Gastrocnemius medialis (tissue), 4 donors: ENCODE measurements at places on chromosomes 2 and 18. TPM values are rescaled to one million over a fixed set of nuclear protein-coding genes. Genes with fewer than 3 reads are reported as not detected.

The SCN2A gene
- not detected for total RNA-seq

The LRRC30 gene
- 6.2 TPM for total RNA-seq

The ZBTB7C gene
- 0.82 TPM for total RNA-seq

The LANCL1 gene
- total RNA-seq, result 19.7 TPM

The HS6ST1 gene
- total RNA-seq, result 44.6 TPM

The GCG gene
- not detected for total RNA-seq

The TPRKB gene
- total RNA-seq, result 58.3 TPM

GRCh38 chr2:230471074-230471473 is 55.1 kb downstream of the SP100 start:
- DNase-seq, result no peak
- no peak overlapping the region for H3K4me3 ChIP-seq
- no peaks in the 10 kb centered on the region for H3K27me3 ChIP-seq

GRCh38 chr2:99158599-99158998 is 3.8 kb downstream of the LIPT1 start:
- no peak for DNase-seq
- peaks cover 16% of the 10 kb centered on the region for H3K4me1 ChIP-seq
- H3K36me3 ChIP-seq, result peaks cover 14% of the 10 kb centered on the region
- H3K4me3 ChIP-seq, result no peak overlapping the region
- no peaks in the 10 kb centered on the region for H3K27me3 ChIP-seq
- no peak overlapping the region for H3K27ac ChIP-seq

DNA sequence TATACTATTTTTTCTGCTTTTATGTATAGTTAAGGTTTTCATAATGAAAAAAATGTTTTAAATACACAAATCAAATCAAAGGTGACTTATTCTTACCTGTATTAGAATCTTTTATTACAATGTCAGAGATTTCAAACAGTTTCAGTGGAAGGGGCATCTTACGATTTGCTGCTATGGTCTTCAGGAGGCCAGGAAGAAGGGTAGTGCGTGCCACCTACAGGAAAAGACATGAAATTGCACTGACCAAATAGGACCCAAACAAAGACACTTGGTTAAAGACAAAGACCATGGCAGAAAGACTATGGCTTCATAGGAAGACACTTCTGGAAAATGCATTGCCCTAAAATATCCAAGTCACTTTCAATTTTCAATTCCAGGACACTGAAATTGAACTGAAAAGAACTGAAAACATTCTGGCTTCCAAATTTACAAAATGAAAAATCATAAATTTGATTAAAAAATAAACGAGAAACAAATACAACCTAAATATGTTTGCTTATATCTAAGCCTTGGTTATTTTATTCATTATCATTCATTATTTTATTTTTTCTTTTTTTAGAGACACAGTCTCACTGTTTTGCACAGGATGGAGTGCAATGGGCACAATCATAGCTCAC is 42.1 kb downstream of the FARSB start:
- no peak for DNase-seq
- H3K27ac ChIP-seq, result no peak overlapping the region
- H3K27me3 ChIP-seq, result no peaks in the 10 kb centered on the region
- H3K36me3 ChIP-seq, result peaks cover 2% of the 10 kb centered on the region
- H3K4me3 ChIP-seq, result no peak overlapping the region

DNA sequence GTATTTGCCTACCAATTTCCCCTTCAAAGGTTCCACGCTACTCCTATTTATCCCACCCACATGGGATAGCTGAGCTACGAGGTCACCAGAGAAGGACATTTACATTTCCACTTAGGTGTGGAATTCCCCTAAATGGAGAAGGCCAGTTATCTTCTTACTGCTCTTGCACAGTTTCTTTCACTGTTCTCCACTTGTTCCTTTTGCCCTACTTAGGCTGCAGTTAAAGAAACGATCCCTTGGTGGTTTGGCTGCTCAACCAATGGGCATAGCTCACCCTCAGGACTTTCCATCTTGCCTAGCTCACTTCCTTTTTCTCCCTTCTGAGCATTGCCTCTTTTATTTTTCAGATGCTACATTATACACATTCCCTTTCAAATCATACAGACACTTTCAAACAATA is 11.2 kb upstream of the NABP1 start:
- no peaks in the 10 kb centered on the region for H3K36me3 ChIP-seq
- no peak for DNase-seq
- H3K4me3 ChIP-seq, result no peak overlapping the region
- H3K27ac ChIP-seq, result no peak overlapping the region

- no peak overlapping the region for H3K27ac ChIP-seq
- no peak overlapping the region for H3K4me3 ChIP-seq
- no peaks in the 10 kb centered on the region for H3K4me1 ChIP-seq
- H3K27me3 ChIP-seq, result no peaks in the 10 kb centered on the region
- H3K36me3 ChIP-seq, result no peaks in the 10 kb centered on the region
- DNase-seq, result no peak
Measured at GRCh38 chr18:33113416-33113815, 327.1 kb downstream of the CCDC178 start.

GRCh38 chr2:27051902-27052645 is 606 bp downstream of the AGBL5 start:
- peaks cover 11% of the 10 kb centered on the region for H3K4me1 ChIP-seq
- no peak for DNase-seq
- no peaks in the 10 kb centered on the region for H3K27me3 ChIP-seq
- peak overlapping the region; percentile 78 for H3K4me3 ChIP-seq

DNA sequence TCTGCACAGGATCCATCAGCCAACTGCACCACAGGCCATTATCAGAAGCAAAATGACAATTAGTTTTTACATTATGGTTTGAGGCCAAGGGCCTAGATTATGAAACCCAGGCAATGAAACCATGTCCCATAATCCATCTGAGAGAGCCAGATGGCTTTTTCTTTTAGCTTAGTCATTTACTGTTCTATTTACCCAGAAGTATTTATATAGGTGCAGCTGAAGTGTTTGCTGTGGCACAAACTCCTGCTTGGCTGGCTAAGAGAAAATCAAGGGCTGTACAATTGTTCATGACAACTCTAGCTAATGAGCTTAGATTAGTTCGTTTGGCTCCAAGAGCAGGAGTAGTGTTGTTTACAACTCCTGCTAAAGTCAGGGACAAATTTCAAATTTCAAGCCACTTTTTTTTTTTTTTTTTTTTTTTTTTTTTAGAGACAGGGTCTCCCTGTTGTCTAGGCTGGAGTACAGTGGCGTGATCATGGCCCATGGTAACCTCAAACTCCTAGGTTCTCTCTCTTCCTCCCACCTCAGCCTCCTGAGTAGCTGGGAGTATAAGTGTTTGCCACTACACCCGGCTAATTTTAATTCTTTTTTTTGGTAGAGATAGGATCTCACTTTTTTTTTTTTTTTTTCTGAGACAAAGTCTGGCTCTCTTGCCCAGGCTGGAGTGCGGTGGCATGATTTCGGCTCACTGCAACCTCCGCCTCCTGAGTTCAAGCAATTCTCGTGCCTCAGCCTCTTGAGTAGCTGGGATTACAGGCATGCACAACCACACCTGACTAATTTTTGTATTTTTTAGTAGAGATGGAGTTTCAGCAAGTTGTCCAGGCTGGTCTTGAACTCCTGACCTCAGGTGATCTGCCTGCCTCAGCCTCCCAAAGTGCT is 18.4 kb upstream of the REV1 start:
- H3K27ac ChIP-seq, result no peak overlapping the region
- no peaks in the 10 kb centered on the region for H3K36me3 ChIP-seq
- H3K4me3 ChIP-seq, result no peak overlapping the region

DNA sequence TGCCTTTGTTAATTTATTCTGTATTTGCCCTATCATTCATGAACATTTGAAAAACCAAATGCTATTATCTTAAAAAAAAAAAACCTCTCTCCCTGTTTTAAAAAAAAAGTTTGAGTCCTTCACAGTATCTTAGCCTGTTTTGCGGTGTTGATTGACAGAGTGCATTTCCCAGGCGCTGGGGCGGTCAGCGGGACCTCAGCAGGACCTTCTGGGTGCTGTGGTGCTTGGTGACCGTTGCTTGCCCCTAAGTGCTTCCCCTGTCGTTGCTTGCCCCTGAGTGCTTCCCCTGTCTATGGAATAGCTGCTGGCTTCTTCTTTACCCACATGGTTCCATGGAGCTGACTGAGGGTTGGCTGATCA is 12.1 kb downstream of the ATP6V1C2 start:
- H3K27ac ChIP-seq, result no peak overlapping the region
- no peaks in the 10 kb centered on the region for H3K36me3 ChIP-seq
- DNase-seq, result no peak
- H3K27me3 ChIP-seq, result no peaks in the 10 kb centered on the region
- H3K4me1 ChIP-seq, result no peaks in the 10 kb centered on the region
- H3K4me3 ChIP-seq, result no peak overlapping the region

DNA sequence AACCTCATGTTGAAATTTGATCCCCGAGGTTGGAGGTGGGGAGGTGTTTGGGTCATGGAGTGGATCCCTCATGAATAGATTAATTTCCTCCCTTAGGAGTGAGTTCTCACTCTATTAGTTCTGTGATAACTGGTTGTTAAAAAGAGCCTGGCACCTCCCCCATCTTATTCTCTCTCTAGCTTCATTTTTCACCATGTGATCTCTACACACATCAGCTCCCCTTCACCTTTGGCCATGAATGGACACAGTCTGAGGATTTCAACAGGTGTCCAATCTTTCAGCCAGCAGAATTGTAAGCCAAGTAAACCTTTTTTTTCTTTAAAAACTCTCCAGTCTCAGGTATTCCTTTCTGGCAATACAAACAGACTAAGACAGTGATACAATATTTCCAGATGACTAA is 602.0 kb upstream of the FAM98A start:
- H3K4me1 ChIP-seq, result no peaks in the 10 kb centered on the region
- no peak overlapping the region for H3K4me3 ChIP-seq
- no peak overlapping the region for H3K27ac ChIP-seq
- H3K36me3 ChIP-seq, result no peaks in the 10 kb centered on the region

DNA sequence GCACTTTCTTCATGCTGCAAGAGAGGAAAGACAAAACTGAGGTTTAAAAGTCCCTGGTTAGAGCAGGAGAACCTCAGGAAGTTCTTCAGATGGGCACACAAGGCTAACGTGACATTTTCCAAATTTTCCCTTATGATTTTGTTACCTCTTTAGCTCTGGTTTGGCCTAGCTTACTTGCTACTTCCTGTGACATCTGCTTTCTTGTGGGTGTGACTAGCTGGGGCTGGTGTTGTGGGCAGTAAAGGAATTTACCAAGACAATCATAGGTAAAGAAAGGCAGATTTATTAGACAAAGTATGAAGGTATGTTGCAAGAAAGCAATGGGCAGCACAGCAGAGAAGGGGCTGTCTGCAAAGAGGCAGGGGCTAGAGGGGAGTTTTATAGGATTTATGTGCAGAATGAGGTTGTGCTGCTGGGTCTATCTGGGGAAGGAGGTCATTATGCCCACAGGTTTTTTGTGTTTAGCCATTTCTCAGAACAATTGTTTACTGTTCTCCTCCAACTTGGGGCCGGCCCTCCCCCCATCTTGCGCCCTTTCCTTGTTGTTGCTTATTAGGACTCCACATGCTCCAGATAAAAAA is 6.7 kb upstream of the TNP1 start:
- no peaks in the 10 kb centered on the region for H3K27me3 ChIP-seq
- H3K36me3 ChIP-seq, result no peaks in the 10 kb centered on the region
- H3K4me1 ChIP-seq, result no peaks in the 10 kb centered on the region
- no peak overlapping the region for H3K4me3 ChIP-seq

DNA sequence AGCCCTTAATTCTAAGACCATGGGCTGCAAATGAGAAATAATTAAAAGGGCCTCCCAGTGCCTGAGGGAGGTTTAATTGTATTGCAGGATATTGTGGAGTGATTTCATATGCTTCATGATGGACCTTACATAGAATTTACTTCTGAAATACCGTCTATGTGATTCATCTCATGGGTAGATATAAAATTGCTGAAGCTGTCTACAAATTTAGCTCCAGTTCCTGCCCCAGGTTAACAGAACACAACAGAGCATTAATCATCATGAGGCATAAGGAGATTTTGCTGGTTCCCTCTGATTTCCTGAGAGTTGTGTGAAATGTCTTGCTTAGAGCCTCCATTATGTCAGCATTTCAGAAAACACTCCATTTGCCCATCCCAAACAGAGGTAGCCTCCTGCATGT is 770 bp downstream of the UPP2 start:
- no peaks in the 10 kb centered on the region for H3K27me3 ChIP-seq
- H3K36me3 ChIP-seq, result no peaks in the 10 kb centered on the region
- no peak for DNase-seq
- H3K27ac ChIP-seq, result no peak overlapping the region
- H3K4me3 ChIP-seq, result no peak overlapping the region

GRCh38 chr2:86622519-86623042 is 1.1 kb downstream of the RNF103 start:
- peak overlapping the region; percentile 96 for H3K27ac ChIP-seq
- peak; percentile 44 for DNase-seq
- H3K27me3 ChIP-seq, result no peaks in the 10 kb centered on the region

- H3K4me3 ChIP-seq, result no peak overlapping the region
Measured at GRCh38 chr2:180124273-180125139, 117.4 kb upstream of the CWC22 start.

GRCh38 chr2:236714080-236714479 is 144.5 kb downstream of the ACKR3 start:
- H3K27me3 ChIP-seq, result no peaks in the 10 kb centered on the region
- no peaks in the 10 kb centered on the region for H3K36me3 ChIP-seq
- no peak overlapping the region for H3K27ac ChIP-seq
- H3K4me1 ChIP-seq, result peaks cover 13% of the 10 kb centered on the region
- DNase-seq, result no peak

- DNase-seq, result peak; percentile 42
- peaks cover 4% of the 10 kb centered on the region for H3K4me1 ChIP-seq
- no peak overlapping the region for H3K27ac ChIP-seq
Measured at GRCh38 chr2:239769554-239770245, 255.4 kb downstream of the NDUFA10 start.

DNA sequence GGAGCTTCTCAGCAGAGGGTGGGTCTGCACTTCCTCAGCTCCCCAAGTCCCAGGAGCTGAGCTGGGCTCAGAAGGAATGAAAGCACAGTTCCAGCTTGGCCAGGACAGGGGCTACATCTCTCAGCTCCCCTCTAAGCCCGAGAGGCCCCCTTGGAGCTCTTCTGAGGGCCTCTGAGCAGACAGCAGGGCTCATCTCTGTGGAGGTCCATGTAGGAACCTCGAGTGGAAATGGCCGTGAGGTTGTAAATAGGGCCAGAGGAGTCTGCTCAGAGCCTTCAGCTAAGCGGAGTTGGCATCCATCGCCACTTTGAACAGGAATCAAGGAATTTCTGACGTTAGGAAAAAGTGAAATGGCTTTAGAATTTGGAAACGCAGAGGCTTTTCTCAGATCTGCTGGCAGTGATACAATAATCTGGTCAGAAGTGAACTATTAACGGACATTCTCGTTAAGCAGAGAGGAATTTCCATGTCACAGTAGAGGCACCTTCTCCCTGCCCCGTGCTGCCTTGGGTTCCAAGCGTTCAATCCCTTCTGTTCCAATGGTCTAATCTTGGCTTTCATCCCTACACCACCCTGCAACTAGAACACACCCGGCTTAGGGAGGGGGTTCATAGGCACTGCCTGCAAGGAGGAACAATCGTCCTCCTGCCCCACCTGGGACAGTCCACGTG is 213.9 kb downstream of the NDUFA10 start:
- no peak overlapping the region for H3K27ac ChIP-seq
- H3K4me1 ChIP-seq, result no peaks in the 10 kb centered on the region
- DNase-seq, result peak; percentile 1
- H3K36me3 ChIP-seq, result no peaks in the 10 kb centered on the region
- no peak overlapping the region for H3K4me3 ChIP-seq

GRCh38 chr2:233354500-233354924 is 218 bp downstream of the DGKD start:
- peaks cover 15% of the 10 kb centered on the region for H3K4me1 ChIP-seq
- no peak for DNase-seq
- H3K27ac ChIP-seq, result no peak overlapping the region
- H3K4me3 ChIP-seq, result peak overlapping the region; percentile 56

- H3K36me3 ChIP-seq, result no peaks in the 10 kb centered on the region
- H3K4me1 ChIP-seq, result no peaks in the 10 kb centered on the region
- no peak overlapping the region for H3K4me3 ChIP-seq
- DNase-seq, result no peak
- H3K27ac ChIP-seq, result no peak overlapping the region
Measured at GRCh38 chr2:143262389-143262788, 133.2 kb downstream of the ARHGAP15 start.
